Kasumi-1 (cell line): ENCODE measurements at places on chromosomes 12 and 14.

- DNase-seq: no peak
Observed at GRCh38 chr14:101108579-101109346, 205.2 kb upstream of the RTL1 start.

DNA sequence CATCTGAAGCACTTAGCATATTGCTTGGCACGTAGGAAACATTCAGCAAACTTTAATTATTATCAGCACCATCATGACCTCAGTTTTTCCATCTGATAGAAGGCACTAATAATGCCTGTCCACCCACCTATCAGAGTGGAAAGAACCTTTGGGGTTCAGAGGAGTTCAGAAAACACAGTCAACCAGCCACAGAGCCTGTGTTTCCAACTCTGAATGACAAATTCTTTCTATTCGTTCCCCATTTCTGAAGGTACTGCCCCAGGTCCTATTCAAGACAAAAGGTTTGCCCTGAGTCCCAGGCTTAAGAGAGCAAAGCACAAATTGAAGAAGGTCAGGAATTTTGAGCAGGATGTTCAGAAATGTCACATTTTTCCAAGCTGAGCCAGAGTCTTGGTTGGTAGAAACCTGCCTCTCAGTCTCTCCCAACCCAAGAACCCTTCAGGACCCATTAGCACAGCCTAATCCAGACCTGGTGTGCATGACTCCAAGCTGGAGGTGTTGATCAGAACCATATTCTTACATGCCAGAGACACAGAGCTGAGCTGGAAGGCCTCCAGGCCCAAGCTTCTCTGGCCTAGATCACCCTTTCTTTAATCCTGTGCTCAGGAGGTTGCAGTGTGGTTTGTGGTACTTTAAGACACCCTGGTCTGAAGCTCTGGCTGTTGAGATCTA, 114.4 kb downstream of the TBX5 start:
- no peak for DNase-seq

GRCh38 chr14:100073576-100074430, 8.6 kb downstream of the EVL start:
- no peak for DNase-seq

- no peak for DNase-seq
Observed at GRCh38 chr14:73386342-73386741, 72.0 kb downstream of the NUMB start.

- DNase-seq: no peak
Observed at GRCh38 chr12:15050659-15051058, 77.8 kb downstream of the PDE6H start.
